ENCODE measurements at places on chromosomes 7 and 10.

DNA sequence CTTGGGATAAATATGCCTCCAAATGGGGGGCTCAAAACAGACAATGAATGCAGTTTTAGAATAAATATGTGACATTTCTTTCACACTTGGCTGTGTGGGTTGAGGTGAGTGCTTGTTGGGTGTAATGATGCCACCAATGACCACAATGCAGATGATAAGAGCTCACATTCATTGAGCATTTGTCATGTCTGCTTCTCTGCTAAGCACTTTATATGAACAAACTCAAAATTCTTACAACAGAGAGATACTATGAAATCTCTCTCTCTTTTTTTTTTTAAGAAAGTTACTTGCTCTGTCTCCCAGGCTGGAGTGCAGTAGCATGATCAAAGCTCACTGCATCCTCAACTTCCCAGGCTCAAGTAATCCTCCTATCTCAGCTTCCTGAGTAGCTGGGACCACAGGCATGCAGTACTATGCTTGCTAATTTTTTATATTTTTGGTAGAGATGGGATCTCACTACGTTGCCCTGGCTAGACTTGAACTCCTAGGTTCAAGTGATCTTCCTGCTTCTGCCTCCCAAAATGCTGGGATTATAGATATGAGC, 185.4 kb downstream of the JCAD start:
- DNase-seq: no peak

- DNase-seq: no peak
Observed at GRCh38 chr7:95324431-95324830, at the start of gene PON1. Gene PON1, minus strand, starts transcription at chr7:95324532. Its CDS starts 57 bp downstream, at chr7:95324475.

GRCh38 chr7:106365252-106366005, 80.6 kb upstream of the NAMPT start:
- no peak for DNase-seq

DNA sequence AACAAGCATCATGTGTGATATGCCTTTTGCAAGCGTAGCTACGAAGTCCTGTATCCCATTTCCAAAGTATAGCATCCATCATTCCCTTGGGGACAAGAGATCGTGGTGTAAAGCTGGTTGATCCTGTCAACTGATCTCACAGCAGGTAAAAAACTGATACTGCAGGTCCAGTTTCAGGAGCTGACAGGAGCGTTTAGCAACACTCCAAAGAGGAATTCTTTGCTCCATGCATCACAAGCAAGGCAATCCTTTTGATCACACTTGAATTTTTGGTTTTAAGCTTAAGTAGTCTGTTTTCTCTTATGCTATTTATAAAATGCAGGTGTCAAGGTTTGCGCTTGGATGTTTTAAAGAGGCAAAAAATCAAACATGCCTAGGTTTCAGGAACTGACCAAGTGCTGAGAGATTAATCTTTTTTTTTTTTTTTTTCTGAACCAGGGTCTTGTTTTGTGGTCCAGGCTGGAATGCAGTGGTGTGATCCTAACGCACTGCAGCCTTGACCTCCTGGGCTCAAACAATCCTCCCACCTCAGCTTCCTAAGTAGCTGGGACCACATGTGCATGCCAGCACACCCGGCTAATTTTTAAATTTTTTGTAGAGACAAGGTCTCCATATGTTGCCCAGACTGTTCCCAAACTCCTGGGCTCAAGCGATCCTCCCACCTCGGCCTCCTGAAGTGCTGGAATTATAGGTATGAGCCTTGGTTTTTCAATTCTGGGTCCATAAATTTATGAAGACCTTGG, 1.8 kb upstream of the ZDHHC4 start:
- peak; percentile 42 for DNase-seq

DNA sequence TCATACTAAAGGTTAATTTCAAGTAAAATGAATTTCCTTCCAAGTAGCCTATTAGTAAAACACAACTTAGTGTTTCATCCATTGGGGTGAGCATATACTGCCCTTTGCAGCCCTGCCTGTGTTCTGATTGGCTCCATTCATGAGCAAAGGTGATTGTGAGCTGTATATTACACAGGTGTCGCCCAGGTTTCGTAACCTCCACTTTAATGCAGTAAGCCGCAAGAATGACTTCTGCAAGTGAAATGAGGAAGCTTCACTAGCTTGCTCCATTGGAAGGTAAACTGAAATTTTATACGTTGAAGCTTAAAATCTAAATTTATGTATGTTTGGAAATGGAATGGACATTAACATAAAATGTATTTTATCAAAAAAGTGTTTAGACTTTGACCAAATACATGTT, 24.4 kb downstream of the MTURN start:
- no peak for DNase-seq

DNA sequence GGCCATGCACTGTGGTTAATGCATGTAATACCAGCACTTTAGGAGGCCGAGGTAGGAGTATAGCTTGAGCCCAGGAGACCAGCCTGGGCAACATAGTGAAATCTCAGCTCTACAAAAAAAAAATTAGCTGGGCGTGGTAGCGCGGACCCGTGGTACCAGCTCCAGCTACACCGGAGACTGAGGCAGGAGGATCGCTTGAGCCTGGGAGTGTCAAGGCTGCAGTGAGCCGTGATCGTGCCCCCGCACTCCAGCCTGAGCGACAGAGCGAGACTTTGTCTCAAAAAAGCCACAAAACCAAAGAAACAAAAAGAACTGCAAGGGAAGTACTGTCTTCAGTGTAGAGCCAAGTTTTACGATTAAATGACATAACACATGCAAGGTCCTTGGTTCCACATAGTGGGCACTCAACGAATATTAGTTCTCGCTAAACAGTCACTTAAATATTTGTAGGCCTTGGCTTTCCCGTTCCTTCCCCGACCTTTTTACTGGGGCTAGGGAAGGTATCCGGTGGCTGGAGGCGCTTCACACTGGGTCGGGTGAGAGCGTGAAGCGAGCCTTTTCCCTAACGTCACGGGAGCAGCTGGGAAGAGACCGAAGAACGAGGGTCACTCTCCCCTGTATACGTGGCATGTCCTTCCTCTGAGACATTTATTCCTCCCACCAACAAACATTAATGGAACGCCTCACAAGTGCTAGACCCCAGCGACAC, 993 bp upstream of the SND1 start:
- peak; percentile 7 for DNase-seq

GRCh38 chr7:124246262-124246863, 213.5 kb upstream of the TMEM229A start:
- DNase-seq: no peak

DNA sequence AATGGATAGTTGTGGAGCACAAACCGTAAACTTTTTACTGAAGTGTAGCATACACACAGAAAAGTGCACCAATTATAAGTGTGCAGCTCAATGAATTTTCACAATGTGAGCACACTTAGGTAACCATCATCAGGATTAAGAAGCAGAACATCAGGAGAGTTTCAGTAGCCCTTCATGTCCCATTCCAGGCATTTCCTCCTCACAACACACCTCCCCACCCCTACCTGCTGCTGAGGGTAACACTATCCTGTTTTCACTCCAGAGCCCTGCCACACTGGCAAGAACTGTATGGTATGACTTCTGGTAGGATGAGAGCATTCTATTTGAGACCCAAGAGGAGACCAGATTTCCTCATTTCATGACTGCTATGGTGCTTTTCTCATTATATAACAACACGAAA, 166.5 kb downstream of the PPP1R3A start:
- DNase-seq: peak; percentile 8

GRCh38 chr10:33419311-33419710, 84.8 kb upstream of the NRP1 start:
- no peak for DNase-seq

- no peak for DNase-seq
Observed at GRCh38 chr7:12323415-12323814, 80.2 kb downstream of the VWDE start.

GRCh38 chr7:5827755-5828154, 46.3 kb upstream of the RNF216 start:
- peak; percentile 44 for DNase-seq

DNA sequence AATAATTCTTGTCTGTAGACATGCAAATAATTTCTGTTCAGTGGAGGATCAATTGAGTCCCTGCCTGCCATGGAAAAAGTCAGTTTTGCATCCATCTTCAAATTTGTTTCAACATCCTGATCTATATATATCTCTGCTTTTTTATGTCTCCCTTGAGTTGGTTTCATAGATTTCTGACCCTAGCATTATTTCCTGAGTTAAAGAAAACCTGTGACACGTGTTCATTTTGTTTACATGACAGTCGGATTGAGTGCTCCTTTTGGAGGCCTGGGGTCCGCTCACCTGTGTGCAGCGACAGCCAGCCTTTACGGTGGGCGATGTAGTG, 674 bp downstream of the MRPS24 start:
- DNase-seq: no peak

DNA sequence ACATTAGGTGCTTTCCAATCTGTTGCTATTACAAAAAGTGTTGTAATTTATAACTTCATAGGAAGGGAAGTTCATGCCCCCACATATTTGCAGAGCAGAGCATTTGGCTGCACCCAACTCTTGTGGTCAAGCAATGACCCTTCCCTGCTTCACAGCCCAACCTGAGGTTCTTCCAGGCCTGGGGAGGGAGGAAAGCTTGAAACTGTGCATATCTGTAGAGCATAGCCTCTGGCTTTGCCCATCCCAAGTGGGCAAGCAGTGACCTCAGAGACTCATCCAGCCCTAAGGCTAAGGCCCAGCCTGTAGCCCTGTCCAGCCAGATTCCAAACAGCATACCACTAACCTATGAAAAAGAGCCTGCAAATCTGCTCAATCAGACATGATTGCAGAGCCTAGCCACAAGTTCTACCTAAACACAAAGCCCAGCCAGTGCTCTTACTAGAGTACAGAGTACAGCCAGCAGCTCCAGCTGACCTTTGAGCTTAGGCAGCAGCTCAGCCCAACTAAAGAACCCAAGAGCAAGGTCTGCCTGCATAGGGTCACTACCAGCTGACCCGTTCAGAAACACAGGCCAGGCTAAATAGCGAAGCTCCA, 14.4 kb upstream of the GSTK1 start:
- DNase-seq: no peak

GRCh38 chr7:87058744-87059524, 520 bp downstream of the ELAPOR2 start:
- peak; percentile 60 for DNase-seq

Measured in NCI-H82 (cell line).